ENCODE measurements at places on chromosomes 1 and 21.

- DNase-seq, result no peak
Observed at GRCh38 chr1:7007902-7008301, 222.6 kb downstream of the CAMTA1 start.

GRCh38 chr1:186837806-186838205, 9.1 kb downstream of the PLA2G4A start:
- no peak for DNase-seq

- DNase-seq, result peak; percentile 9
Observed at GRCh38 chr1:204222764-204223055, 8.9 kb upstream of the GOLT1A start.

DNA sequence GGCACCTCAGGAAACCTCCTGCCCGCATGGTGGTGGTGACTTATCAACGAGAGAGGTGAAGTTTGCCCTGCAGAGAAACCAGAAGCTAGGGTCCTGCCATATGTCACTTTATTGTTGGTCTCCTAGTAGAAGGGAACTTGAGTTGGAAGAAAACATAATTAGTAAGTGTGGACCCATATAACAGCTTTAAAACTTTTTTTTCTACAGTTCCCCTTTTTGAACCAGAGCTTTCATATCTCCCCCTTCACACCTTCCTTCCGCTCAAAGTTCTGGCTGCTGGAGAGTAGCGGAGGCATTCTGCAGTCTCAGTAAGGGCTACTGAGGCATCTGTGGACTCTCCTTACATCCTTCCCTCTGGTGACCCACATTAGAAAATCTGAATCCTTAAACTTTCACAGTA, 48.9 kb downstream of the PHC2 start:
- no peak for DNase-seq

GRCh38 chr21:39003982-39004633, 179.1 kb downstream of the PSMG1 start:
- no peak for DNase-seq

- DNase-seq, result no peak
Observed at GRCh38 chr1:10694274-10694632, 102.2 kb downstream of the CASZ1 start.
